Stimulated activated naive CD4-positive, alpha-beta T cell treated with Interleukin-2 at 50 U/mL for 16 hours (primary cell): ENCODE measurements at places on chromosomes 1 and 21.

- DNase-seq = no peak
These were observed 22.1 kb upstream of the EFNA1 start for GRCh38 chr1:155105604-155106011.

DNA sequence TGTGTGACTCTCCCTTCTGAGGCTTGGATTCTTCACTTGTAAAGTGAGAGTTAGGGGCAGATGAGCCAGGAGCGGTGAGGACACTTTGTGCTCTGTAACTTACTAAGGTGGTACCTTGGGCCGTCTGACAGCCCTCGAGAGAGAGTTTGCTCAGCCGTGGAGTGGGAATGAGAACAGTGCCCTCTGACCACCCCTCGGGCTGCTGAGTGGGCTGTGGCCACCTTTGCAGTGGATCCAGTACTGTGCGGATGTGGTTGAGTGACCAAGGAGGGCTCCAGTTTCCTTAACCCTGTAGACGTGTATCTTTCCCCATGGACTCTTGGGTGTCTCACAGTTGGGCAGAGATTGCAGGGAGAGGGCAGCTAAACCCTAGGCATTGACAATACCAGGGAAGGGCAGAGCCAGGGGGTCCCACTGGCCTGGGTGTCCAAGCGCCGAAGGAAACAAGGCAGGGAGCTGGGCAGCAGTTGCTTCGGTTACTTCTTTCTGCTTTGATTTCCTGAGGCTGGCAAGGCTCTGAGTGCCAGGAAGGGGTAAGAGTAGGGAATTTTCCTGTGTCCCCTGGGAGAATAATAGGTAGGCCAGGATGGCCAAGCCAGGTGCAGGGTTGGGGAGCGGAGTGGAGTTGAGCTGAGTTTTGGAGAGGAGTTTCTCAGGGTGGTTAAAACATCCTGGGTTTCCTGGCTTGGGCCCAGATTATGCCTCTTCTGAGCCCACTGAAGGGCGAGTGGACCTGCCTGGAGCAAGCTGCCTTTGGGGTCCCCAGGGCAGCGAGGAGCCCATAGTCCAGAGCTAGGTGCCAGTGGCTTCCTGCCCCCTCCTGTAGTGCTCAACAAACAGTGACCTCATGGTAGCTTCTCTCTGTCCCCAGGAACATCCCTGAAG is 27.6 kb downstream of the HMGCS2 start:
- no peak for DNase-seq

- no peak for DNase-seq
These were observed 329.2 kb downstream of the TGFB2 start for GRCh38 chr1:218674280-218674773.

DNA sequence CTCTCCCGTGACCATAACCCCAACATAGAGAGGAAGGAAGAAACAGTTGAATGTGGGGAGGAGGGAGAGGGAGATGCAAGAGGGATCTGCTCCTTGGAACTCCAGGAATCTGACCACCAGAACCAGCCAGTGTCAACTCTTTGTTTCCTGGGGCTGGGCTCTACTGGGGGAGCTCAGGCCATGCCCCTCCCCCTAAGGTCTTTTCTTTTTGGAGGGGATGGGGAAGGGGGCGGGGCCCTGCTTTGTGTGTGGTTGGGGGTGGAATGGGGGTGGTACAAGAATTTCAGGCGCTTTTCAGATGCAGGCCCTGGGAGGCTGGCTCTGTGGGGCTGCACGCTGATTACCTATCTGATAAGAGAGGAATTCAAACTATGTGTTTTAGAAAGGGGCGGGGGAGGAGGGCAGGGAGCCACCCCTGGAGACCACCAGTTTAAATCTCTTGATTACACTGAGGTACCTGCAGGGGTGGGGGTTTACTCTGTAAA is 8.3 kb downstream of the LIN28A start:
- no peak for DNase-seq

GRCh38 chr1:210655511-210655910 is 326.8 kb downstream of the HHAT start:
- no peak for DNase-seq

DNA sequence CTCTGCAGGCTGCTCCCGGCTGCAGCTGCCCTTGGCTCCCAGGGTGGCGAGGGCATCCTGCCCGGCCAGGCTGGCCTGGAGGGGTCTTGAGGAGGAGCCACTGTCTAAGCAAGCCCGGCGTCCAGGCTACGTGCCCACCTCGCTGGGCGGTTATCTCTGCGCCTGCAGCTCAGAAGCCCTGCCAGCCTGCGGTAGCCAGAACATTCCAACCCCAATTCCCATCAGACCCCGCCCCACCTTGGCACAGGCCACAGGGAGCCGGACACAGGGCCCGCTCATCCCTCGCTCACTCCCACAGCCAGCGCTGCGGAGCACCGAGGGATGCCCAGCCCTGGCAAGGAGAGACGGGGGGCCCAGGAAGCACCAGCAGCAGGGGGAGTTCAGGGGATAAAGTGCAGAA is 53.9 kb downstream of the MEGF6 start:
- DNase-seq = no peak

GRCh38 chr1:224543453-224543852 is 72.7 kb upstream of the CNIH3 start:
- DNase-seq = no peak

GRCh38 chr1:56095696-56096665 is 483.4 kb downstream of the PLPP3 start:
- no peak for DNase-seq

DNA sequence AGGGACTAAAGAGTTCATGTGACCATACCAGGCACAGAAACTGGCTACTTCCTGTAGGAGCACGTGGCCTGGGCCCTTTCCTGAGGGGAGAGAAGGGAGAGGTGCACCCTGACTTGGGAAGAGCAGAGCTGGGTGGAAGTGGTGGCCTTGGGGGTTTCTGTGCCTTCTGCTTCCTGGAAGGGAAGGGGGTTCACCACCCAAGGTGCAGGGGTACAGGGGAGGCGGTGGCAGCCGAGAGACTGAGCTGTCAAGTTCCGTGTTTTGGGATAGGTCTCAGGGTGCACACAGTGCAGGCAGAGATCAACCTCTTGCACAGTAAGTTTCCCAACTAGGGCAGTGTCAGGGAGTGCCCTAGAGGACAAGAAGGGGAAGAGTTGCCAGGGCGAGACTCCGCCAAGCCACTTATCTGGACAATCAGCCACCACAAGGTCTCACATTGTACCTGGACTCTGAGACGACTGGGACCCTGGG is 10.1 kb downstream of the HECTD3 start:
- DNase-seq = no peak

GRCh38 chr21:16004523-16004922 is 274.7 kb downstream of the USP25 start:
- no peak for DNase-seq

DNA sequence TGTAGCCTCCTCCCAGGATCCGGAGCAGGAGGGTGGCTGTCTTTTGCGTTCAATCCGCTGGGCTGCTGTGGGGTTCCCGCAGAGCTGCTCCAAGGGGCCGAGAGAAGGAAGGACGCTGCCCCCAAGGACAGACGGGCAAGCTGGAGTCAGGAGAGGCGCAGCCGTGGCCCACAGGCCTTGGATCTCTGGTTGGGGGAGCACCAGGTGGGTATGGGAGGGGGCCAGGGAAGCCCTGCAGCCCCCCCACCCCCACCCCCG is 15.9 kb upstream of the SKI start:
- DNase-seq = no peak

GRCh38 chr1:183226361-183226760 is 40.3 kb downstream of the LAMC2 start:
- no peak for DNase-seq

DNA sequence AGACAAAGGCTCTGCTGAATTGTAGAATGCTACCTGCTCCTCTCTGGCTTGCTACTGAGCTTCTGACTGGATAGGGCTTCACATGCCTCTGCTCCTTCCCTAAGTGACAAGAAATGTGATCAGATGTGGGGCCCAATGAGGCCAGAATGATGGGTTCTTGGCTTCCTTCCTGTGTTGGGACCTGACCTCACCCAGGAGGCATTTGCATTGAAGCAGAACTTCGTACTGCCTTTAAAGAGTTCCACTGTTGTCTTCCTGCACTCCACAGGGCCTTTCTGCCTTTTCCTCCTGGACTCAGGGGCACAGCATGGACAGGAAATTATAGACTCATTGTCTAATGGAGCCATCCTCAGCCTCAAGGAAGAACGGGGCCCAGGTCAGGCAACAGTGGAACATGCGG is 14.3 kb downstream of the ZNF670 start:
- DNase-seq = no peak

GRCh38 chr1:9798236-9799130 is 25.3 kb downstream of the CLSTN1 start:
- DNase-seq = no peak

DNA sequence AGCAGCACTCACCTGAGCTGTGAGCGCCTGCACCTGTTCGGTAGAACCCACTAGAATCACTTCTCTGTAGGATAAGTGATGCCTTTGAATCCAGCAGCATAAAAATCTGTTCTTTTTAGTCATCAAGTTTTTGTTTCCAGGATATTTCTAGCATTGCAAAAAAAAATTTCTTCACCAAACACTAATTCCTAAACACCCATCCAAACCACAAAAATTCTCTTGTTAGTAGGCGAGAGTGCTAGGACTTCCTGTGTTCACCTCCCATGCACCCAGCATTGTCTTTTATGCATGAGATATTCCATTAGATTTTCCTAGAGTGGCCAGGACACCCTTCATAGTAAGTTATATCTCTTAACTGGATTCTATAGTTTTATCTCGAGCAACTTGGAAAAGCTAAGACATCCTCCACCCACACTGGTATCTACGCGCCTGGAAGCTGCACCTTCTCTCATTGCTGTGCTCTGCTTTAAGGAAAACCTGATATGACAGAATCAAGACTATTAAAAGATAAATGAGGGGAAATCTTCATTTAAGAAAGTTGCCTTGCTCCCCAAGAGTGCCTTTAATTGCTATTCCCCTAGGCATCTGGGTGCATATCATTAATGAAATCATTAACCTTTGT is 12.3 kb downstream of the SERTAD4 start:
- no peak for DNase-seq

DNA sequence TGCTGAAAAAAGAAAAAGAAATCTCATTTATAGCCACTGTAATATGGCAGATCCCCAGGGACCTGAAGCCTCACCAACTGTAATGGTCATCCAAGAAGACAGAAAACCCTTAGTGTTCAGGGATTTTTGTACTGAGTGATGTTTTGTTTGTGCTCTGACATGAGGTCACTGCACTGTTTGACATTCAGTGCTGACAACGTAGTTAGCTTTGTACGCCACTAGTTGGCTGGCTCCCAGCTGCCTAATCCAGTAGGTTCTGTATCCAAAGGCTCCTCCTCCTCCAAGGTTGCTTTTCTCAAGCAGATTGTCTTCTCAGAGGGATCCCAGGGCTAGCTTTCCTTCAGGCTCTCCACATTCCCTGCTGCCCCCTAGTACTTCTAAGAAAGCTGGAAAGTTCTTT is 9.5 kb upstream of the YRDC start:
- no peak for DNase-seq

- no peak for DNase-seq
These were observed 363.1 kb upstream of the ADGRL2 start for GRCh38 chr1:81437649-81438048.

DNA sequence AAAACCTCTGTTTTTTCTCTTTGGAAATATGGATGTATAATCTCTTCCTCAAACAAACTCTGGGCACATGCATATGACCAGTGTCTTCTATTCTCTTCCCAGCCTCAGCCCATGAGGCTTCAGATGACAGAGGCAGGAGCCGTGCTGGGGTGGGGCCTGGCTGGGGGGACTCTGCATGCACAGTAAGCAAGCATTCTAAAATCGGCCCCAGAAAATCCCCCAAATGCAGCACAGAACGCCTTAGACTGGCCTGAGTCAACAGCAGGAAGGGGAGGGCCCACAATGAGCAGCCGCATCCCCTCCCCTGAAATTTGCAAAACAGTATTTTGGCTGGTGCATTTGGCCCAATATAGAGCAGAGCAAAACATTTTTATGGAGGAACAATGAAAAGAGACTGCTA is 47.8 kb downstream of the ITPKB start:
- peak; percentile 44 for DNase-seq

DNA sequence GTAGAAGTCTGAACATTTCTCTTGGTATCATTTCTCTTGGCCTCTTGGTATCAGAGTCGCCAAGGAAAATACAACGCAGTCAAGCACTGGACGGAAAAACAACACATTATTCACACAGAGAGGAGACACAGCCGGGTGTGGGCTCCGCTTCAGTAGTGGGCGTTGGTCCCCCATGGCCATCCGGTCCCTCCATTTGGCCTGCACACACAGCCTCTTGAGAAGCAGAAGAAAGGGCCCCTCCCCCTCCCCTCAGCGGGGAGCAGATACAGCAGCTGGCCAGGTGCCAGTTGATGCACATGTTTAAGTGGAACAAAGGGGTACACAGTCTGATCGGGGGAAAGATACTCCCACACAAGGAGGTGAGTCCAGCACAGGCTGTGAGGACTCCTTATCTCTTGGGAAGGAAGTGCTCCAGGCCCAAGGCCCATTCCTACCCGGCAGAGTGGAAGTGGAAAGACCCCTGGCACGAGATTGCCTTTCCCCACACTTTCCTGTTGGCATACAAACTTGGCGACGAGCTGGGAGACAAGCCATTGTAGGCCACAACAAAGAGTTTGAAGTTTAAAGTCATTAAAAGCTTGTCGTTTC is 311.3 kb downstream of the FAM72C start:
- no peak for DNase-seq

- peak; percentile 61 for DNase-seq
These were observed 2.1 kb upstream of the PFKL start for GRCh38 chr21:44297525-44298290.
